ENCODE measurements at places on chromosomes 3 and 15. TPM values are rescaled to one million over a fixed set of nuclear protein-coding genes. Genes with fewer than 3 reads are reported as not detected.

DNA sequence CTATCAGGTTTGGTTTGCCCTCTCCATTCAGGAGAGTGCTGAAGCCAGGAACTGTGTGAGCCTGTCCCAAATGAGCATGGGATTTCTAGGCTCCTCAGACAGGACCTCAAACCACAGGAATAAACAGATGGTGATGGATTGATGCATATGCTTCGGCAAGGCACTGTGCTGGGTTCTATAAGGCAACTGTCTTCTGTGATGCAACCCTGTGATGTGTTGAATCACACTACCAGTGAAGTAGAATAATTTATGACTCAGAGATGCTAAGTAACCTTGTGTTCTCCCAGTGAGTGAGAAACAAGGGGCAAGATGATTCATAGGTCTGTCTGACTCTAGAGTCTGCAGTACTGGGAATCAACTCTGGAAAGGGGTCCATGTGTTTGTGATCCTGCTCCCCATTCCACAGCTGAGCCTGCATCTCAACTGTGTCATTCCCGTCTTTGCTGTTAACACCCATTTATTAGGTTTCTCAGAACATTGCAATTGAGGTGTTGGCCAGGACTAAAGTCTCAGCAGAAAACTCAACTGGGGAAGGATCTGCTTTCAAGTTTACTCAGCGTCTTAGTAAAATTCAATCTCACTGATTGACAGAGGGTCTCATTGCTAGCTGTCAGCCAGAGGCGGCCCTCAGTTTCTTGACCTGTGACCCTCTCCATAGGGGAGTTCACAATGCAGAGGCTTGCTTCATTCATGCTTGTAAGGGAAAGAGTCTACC is 510.1 kb upstream of the CFAP20DC start:
- peak overlapping the region; percentile 89 for H3K27ac ChIP-seq
- H3K36me3 ChIP-seq: no peaks in the 10 kb centered on the region
- H3K4me3 ChIP-seq: no peak overlapping the region
- peaks cover 19% of the 10 kb centered on the region for H3K4me1 ChIP-seq
- DNase-seq: peak; percentile 74

OR5K2 gene
- not detected for total RNA-seq

PLS1 gene
- 50.4 TPM for total RNA-seq

GP5 gene
- not detected for total RNA-seq

DNA sequence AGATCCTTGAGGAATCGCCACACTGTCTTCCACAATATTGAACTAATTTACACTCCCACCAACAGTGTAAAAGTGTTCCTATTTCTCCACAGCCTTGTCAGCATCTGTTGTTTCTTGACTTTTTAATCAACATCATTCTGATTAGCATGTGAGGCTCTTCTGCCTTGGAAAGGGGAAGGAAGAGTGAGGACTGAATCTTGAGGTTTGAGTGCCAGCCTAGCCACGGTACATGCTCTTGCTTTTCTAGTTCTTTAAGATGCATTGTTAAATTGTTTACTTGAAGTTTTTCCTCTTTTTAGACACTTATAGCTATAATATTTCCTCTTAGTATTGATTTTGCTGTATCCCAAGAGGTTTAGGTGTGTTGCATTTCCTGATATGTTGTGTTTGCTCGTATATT is 596.1 kb downstream of the OTOL1 start:
- H3K4me3 ChIP-seq: no peak overlapping the region
- H3K4me1 ChIP-seq: no peaks in the 10 kb centered on the region
- no peak for DNase-seq
- no peaks in the 10 kb centered on the region for H3K27me3 ChIP-seq
- H3K36me3 ChIP-seq: no peaks in the 10 kb centered on the region

GRCh38 chr3:43081796-43082195 is 24.1 kb downstream of the POMGNT2 start:
- H3K27me3 ChIP-seq: no peaks in the 10 kb centered on the region
- no peaks in the 10 kb centered on the region for H3K36me3 ChIP-seq
- H3K27ac ChIP-seq: no peak overlapping the region
- DNase-seq: no peak

- H3K27ac ChIP-seq: peak overlapping the region; percentile 89
- no peak for DNase-seq
- peak overlapping the region; percentile 78 for H3K4me3 ChIP-seq
These were observed 629 bp downstream of the RPL24 start for GRCh38 chr3:101685870-101686307.

GRCh38 chr3:34676436-34676835 is 878.0 kb downstream of the PDCD6IP start:
- H3K27me3 ChIP-seq: no peaks in the 10 kb centered on the region
- no peak overlapping the region for H3K4me3 ChIP-seq
- H3K27ac ChIP-seq: no peak overlapping the region
- DNase-seq: no peak
- no peaks in the 10 kb centered on the region for H3K36me3 ChIP-seq
- H3K4me1 ChIP-seq: no peaks in the 10 kb centered on the region

DNA sequence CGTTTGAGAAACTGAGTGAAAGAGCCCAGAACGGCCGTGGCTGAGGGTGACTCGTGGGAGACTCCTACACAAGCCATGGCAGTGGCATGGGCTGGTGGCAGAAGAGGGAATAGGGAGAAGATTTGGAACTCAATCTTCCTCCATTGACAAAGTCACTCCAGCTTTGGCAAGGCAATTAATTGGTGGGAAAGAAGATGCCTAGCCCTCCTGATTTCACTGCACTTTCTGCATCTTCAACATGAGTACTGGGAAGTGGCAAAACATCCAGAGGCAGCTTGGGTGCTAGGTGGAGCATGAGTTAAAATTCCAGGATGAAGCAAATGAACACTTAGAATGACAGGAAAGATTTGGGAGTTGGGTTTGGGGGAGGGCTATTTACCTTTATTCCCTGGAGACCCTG is 1.4 kb upstream of the TGFBR2 start:
- H3K4me1 ChIP-seq: peaks cover 24% of the 10 kb centered on the region
- H3K27me3 ChIP-seq: no peaks in the 10 kb centered on the region
- no peak for DNase-seq

- no peak overlapping the region for H3K4me3 ChIP-seq
- no peak for DNase-seq
- no peak overlapping the region for H3K27ac ChIP-seq
- no peaks in the 10 kb centered on the region for H3K36me3 ChIP-seq
- H3K4me1 ChIP-seq: no peaks in the 10 kb centered on the region
These were observed 53.5 kb upstream of the VGLL3 start for GRCh38 chr3:87044409-87044808.

GRCh38 chr15:57561041-57561711 is 30.5 kb upstream of the MYZAP start:
- peak overlapping the region; percentile 96 for H3K27ac ChIP-seq
- H3K4me1 ChIP-seq: peaks cover 11% of the 10 kb centered on the region
- no peaks in the 10 kb centered on the region for H3K36me3 ChIP-seq
- DNase-seq: peak; percentile 68

DNA sequence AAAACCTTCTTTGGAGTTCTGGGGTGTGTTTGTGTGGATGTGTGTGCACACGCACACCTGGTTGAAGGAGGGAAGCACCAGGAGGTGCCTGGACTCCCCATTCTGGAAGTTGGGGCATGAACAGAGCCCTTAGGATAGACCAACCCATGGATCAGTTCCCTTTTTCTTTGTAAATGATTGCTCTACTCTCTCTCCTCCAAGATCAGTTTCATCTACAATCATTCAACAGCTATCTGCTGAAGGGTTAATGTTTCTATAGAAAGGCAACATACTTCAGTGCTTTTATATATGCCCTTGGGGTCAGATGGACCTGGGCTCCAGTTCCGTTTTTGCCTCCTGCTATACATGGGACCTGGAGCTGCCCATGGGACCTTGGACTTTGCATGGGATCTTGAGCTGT is 352.1 kb upstream of the CFAP20DC start:
- no peaks in the 10 kb centered on the region for H3K27me3 ChIP-seq
- H3K36me3 ChIP-seq: no peaks in the 10 kb centered on the region
- H3K4me1 ChIP-seq: no peaks in the 10 kb centered on the region
- H3K4me3 ChIP-seq: no peak overlapping the region

FES gene
- total RNA-seq: 2.1 TPM

- H3K4me3 ChIP-seq: no peak overlapping the region
- no peaks in the 10 kb centered on the region for H3K36me3 ChIP-seq
- H3K27me3 ChIP-seq: no peaks in the 10 kb centered on the region
- no peaks in the 10 kb centered on the region for H3K4me1 ChIP-seq
- H3K27ac ChIP-seq: no peak overlapping the region
These were observed 239.2 kb downstream of the GRM7 start for GRCh38 chr3:7100136-7100535.

DNA sequence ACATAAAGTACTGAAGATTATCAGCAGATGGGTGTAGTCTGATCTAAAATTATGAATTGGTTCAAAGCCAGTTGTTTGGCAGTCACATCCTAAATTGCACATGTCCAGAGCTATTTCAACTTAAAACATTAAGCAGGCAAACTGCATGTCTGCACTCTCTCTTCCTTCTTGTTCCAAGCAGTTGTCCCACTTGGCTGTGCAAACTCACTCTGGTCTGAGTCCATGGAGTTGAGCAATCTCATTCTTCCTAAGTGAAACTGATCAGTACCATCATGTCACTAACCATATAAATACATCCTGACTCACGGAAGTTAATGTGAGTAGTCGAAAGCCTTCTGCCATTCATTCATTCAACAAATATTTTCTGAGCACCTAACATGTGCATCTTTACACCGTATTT is 353.0 kb downstream of the ROBO1 start:
- no peak overlapping the region for H3K27ac ChIP-seq
- DNase-seq: no peak
- H3K27me3 ChIP-seq: no peaks in the 10 kb centered on the region

OR5H14 gene
- total RNA-seq: not detected

DNA sequence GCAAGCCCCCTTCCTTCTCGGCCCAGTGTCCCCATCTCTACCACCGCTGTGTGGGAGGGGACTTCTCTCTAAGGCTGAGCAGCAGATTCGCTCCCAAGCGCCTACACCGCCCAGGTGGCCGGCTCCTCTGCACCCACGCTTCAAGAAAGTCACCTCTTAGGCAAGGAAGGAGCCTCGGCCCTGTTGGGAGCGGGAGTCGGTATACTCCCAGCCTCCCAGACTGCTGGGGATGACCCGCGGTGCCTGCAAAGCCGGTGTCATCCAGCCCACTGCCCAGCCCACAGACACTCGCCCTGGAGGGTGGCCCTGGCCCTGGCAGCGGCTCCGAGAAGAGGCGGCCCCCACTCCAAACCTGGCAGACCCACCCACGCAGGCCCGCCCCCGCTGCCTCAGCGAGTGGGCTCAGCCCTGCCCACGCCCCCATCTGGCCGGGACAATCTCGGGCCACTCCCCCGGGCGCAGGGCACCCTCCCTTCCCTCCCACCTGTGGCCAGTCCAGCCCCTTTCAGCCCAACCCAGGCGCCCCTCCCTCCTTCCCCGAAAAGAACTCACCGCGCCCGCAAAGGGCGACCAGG is 396 bp downstream of the CHRNB4 start:
- H3K4me1 ChIP-seq: no peaks in the 10 kb centered on the region
- no peaks in the 10 kb centered on the region for H3K36me3 ChIP-seq
- peak overlapping the region; percentile 46 for H3K4me3 ChIP-seq
- no peak overlapping the region for H3K27ac ChIP-seq
- no peak for DNase-seq

TMEM207 gene
- not detected for total RNA-seq

DNA sequence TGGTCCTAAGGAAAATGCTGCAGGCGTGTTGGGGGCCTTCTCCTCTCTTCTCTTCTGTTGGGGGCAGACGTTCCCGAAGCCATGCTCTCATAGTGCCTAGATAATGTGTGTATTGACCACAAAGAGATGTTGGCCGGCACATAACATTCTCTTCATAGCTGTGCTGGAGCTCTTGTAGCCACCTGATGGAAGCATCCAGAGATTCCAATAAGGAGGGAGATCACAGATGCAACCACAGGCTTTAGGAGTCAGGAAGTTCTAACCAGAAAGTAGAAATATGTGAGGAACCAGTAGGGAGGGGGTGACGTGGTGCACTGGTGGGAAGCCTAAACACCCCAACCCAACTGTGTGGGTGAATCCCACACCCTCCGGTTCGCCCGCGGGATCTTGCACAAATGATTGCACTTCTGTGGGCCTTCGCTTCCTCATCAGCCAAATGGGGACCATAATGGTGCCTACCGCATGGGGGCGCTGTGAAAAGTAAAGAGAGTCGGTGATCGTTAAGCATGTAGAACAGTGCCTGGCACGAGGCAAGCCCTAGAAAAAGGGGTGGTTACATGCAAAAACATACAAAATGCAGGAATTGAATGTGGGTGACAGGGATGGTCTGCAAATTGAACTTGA is 87.8 kb downstream of the TOP2B start:
- no peak for DNase-seq
- no peak overlapping the region for H3K4me3 ChIP-seq
- H3K36me3 ChIP-seq: no peaks in the 10 kb centered on the region
- H3K4me1 ChIP-seq: peaks cover 11% of the 10 kb centered on the region
- H3K27ac ChIP-seq: no peak overlapping the region
- H3K27me3 ChIP-seq: no peaks in the 10 kb centered on the region

- no peaks in the 10 kb centered on the region for H3K4me1 ChIP-seq
- H3K27ac ChIP-seq: no peak overlapping the region
- H3K27me3 ChIP-seq: no peaks in the 10 kb centered on the region
- H3K4me3 ChIP-seq: no peak overlapping the region
- H3K36me3 ChIP-seq: no peaks in the 10 kb centered on the region
These were observed 45.7 kb upstream of the DUT start for GRCh38 chr15:48285329-48286214.

KY gene
- total RNA-seq: not detected
